ENCODE measurements at places on chromosomes 5 and 9. TPM values are rescaled to one million over a fixed set of nuclear protein-coding genes. Genes with fewer than 3 reads are reported as not detected.

GRCh38 chr9:101673642-101674041 lies 64.8 kb downstream of the GRIN3A start:
- DNase-seq = no peak

DNA sequence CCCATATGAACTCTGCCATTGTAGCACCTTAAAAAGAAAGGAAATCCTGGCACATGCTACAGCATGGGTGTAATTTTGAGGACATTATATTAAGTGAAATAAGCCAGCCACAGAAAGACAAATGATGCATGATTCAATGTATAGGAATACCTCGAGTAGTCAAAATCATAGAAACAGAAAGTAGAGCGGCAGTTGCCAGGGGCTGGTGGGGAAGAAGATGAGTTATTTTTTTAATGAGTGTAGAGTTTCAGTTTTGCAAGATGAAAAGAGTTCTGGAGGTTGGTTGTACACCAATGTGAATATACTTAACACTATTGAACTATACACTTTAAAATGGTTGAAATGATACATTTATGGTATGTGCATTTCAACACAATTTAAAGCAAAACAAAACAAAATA lies 133.0 kb downstream of the ZDHHC21 start:
- DNase-seq = no peak

DNA sequence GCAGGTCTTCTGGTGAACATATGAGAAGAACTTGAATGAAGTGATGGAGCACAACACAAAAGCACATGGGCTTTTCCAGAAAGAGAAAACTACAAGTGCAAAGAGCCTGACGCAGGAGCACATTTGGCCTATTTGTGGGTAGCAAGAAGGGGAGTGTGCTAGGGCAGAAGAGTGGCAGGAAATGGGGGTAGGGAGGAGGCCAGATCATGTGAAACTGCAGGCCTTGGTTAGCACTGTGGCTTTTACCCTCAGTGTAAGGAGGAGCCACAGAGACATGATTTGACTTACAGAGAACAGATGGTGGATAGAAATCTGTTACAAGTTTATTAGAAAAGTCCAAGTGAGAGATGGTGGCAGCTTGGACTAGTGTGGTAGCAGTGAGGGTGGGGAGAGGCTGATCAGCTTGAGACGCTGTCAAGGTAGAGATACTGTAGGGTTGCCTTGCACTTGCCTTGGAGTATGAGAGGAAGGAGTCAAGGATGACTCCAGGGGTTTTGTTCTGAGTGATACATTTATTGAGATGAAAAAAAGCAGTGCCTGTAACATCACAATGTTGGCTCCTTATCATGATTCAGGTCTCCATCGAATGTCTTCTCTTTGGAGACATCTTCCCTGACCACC lies 126.7 kb downstream of the PPP2R2B start:
- no peak for DNase-seq

GRCh38 chr9:36566813-36567221 lies 5.9 kb upstream of the MELK start:
- DNase-seq = no peak

DNA sequence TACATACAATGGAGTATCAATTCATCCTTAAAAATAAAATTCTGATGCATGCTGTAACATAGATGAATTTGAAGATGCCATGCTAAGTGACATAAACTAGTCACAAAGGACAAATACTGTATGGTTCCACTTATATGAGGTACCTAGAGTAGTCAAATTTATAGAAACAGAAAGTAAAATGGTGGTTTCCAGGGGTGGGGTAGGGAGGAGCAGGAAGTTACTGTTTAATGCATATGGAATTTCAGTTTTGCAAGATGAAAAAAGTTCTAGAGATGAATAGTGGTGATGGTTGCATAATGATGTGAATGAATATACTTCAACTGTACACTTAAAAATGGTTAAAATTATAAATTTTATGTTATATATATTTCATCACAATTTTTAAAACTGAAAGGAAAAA lies 57.3 kb upstream of the FNIP1 start:
- no peak for DNase-seq

DNA sequence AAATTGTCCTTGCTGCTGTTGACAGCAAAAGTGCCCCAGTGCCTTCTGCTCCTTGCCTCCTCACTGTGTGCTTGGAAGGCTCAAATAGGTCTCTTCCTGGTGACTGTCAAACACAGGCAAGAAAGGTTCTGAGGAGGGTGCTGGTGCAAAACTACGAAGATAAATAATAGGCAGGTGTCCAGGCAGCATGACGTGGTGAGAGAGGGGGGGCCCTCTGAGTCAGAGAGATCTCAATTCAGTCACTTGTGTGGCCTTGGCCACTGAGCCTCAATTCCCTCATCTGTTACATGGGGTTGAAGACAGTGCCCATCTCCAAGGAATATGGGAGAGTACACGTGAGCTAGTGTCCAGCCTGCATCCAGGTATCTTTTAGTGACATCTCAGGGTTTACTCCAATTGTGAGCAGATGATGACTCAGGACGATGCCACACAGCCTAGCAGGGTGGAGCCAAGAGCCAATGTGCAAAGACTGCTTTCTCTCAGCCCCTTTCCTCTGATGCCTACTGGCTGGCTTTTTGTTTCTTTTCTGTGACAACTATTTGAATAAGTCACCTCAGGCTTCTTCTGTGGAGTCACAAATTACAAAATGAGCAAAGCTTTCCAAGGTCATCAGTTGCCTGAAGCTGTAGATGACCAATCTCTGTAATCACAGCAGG lies 29.7 kb upstream of the SMIM32 start:
- DNase-seq = no peak

DNA sequence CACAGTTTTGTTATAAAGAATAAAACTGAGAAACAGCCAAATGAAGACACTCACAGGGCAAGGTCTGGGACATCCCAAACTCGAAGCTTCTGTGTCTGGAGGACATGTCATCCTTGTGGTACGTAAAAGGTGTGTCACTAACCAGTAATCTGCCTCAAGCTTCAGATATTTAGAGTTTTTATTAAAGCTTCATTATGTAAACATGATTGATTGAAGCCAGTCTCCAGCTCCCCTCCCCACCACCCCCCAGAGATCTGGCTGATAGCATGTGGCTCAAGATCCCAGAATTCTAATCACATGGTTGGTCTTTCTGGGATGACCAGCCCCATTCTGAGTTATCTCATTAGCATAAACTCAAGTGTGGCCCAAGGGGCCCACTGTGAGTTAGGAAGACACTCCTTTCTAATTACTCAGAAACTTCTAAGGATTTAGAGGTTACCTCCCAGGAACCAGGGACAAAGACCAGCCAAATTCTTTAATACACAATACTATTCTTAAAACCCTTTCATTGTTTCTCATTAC lies 31.4 kb upstream of the ERAP1 start:
- DNase-seq = no peak

- DNase-seq = no peak
Measured at GRCh38 chr9:7328453-7328852, 471.1 kb downstream of the DMAC1 start.

GRCh38 chr5:90868799-90869198 lies 310.2 kb downstream of the ADGRV1 start:
- DNase-seq = no peak

DNA sequence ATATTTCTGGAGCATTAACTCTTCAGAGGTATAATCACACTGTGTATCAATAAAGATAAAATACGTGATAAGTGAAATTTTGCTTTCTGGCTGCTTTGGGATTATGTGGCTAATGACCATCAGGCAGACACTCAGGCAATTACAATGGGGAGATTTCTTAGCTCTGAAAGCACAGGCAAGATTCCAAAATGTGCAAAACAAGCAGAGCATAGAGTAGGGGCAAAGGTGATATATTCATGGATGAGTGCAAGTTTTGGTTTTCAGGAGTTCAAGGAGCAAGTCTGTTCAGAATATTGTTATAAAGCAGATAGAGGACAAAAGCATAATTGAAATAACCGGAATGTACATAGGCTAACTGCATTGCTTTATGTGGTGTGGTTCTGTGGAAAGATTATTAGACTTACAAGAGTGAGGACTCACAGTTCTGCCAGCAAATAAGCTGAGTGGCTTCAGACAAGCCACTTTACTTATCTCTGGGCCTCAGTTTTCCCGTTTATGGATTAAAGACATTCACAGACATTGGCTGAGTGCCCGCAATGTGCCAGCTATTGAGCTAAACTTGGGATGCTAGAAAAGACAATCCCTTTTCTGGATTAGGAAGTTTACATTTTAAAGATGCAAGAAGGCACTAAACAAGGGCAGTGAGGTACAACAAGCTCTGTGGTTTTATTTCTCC lies 945.6 kb upstream of the ARRDC3 start:
- DNase-seq = no peak

- DNase-seq = no peak
Measured at GRCh38 chr5:54098267-54098666, 212.1 kb downstream of the ARL15 start.

- no peak for DNase-seq
Measured at GRCh38 chr5:168227973-168228615, 63.4 kb upstream of the WWC1 start.

GRCh38 chr5:178940569-178941360 lies at the start of gene ZNF454:
Gene ZNF454 (plus strand): TSS chr5:178941198. CDS start chr5:178942792, 1,594 bp downstream.
- DNase-seq = peak; percentile 48

DNA sequence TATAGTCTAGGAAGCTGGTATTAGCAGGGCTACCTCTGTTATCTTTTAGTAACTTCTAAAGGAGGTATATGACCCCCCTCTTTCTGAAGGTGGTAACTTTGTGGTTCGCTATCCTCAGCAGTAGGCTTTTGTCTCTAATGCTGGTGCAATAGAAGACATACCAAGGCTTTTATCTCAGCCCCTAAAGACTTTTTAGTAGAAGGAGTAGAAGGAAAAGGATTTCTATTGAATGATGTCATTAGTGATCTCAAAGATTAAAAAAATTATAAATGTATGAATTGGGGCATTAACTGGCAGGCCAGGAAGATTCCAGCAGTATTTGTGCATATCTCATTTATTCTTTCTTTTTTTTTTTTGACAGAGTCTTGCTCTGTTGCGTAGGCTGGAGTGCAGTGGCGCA lies 78.2 kb downstream of the RAI14 start:
- no peak for DNase-seq

- DNase-seq = no peak
Measured at GRCh38 chr5:153209016-153209415, 281.5 kb upstream of the GRIA1 start.

- DNase-seq = no peak
Measured at GRCh38 chr5:10647640-10648039, 83.8 kb downstream of the ANKRD33B start.

The GPBP1 gene
- polyA plus RNA-seq = 29.2 TPM

The PTGDS gene
- 1.7 TPM for polyA plus RNA-seq

The SLC4A9 gene
- polyA plus RNA-seq = 0.24 TPM

The CCDC171 gene
- polyA plus RNA-seq = 0.39 TPM

The COL15A1 gene
- 0.12 TPM for polyA plus RNA-seq
